A549 treated with AZD2906 at 1 μM for 4 hours (cell line): ENCODE measurements at places on chromosomes 5 and 9. TPM values are rescaled to one million over a fixed set of nuclear protein-coding genes. Genes with fewer than 3 reads are reported as not detected.

MOB3B gene
- total RNA-seq: 9.7 to 14.1 TPM (median 11.0 TPM) in 5 replicates

OR1Q1 gene
- 0.07 TPM in 1 of 5 replicates, not detected in the others for total RNA-seq

ZCCHC9 gene
- 26.7 to 31.5 TPM (median 28.2 TPM) in 5 replicates for total RNA-seq

QSOX2 gene
- 23.2 to 26.8 TPM (median 25.2 TPM) in 5 replicates for total RNA-seq

LTC4S gene
- 0.28 TPM in 2 of 5 replicates, not detected in the others for total RNA-seq

FOXD1 gene
- 12.2 to 19.4 TPM (median 17.7 TPM) in 5 replicates for total RNA-seq

GCNT4 gene
- total RNA-seq: 0.22 to 0.31 TPM (median 0.29 TPM) in 5 replicates

MELK gene
- 64.0 to 81.5 TPM (median 68.7 TPM) in 5 replicates for total RNA-seq

DNLZ gene
- total RNA-seq: 22.3 to 40.6 TPM (median 37.1 TPM) in 5 replicates

CNTFR gene
- total RNA-seq: 0.06 to 0.14 TPM (median 0.12 TPM) in 5 replicates

C9orf50 gene
- total RNA-seq: 0.08 to 0.16 TPM in 2 of 5 replicates, not detected in the others

ZNF354C gene
- 0.45 to 0.81 TPM (median 0.78 TPM) in 5 replicates for total RNA-seq

SPAG8 gene
- total RNA-seq: 0.34 to 0.52 TPM (median 0.35 TPM) in 5 replicates

PTGER4 gene
- total RNA-seq: 5.6 to 7.9 TPM (median 6.7 TPM) in 5 replicates

RNF224 gene
- 0.12 to 0.38 TPM (median 0.25 TPM) in 5 replicates for total RNA-seq

GDA gene
- total RNA-seq: 0.84 to 1.1 TPM (median 0.96 TPM) in 5 replicates

CXCL14 gene
- 0.09 to 0.38 TPM (median 0.27 TPM) in 5 replicates for total RNA-seq

SLC1A1 gene
- total RNA-seq: 0.88 to 1.2 TPM (median 1.2 TPM) in 5 replicates
